ENCODE measurements at places on chromosomes 3 and 15. TPM values are rescaled to one million over a fixed set of nuclear protein-coding genes. Genes with fewer than 3 reads are reported as not detected.
A peak's percentile ranks its signal among the peaks of the same experiment; 100 is the strongest.

CLSTN2 gene
- total RNA-seq, result 3.0 TPM

DNA sequence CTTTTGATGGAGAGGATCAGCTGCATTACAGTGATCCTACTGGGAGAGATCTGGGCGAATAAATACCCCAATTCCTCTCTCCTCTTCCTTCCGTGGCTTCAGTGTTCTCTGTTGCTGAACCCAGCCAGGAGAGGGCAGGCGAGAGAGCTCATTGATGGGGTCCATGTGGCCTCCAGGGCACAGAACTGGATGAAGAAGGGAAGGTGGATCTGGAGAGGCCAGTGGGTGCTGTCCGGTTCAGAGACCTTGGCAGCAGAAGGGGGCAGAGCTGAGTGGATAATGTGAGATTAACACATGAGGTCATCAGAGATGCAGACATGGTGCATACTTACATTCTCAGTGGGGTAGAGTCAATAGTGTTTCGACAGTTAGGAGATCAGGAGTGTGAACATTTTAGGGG lies 193.6 kb downstream of the CLSTN2 start:
- H3K4me3 ChIP-seq, result no peak overlapping the region
- DNase-seq, result peak; percentile 67
- no peaks in the 10 kb centered on the region for H3K36me3 ChIP-seq
- H3K27ac ChIP-seq, result no peak overlapping the region

GRCh38 chr3:29690686-29691353 lies 409.9 kb downstream of the RBMS3 start:
- H3K4me3 ChIP-seq, result no peak overlapping the region
- H3K36me3 ChIP-seq, result no peaks in the 10 kb centered on the region
- no peaks in the 10 kb centered on the region for H3K27me3 ChIP-seq
- DNase-seq, result no peak

DNA sequence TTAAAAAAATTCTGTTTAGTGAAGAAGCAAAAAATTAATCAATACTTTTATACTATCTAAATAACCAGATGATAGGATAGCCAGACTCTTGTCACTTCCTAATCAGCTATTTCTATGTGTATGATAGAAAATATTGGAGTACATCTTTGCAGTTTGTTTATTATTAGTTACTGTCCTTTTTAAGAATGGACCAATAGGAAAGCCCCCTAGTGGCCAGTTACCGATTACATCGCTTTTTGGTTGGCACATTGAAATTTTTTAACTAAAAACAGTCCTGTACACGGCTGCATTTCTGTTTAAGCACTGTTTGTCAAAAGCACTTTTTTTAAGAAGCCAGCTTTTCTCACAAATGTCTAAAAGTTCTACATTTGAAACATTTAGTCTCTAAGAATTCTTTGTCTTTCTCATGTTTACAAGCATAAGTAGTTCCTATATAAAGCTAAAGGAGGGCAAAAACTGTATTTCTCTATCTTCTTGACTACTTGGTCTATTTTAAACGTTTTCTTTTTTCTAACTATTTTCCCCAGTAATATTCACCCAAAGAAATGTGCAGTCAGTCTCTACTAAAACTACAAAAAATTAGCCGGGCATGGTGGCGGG lies 253.2 kb upstream of the LRTM1 start:
- H3K4me1 ChIP-seq, result no peaks in the 10 kb centered on the region
- no peak overlapping the region for H3K27ac ChIP-seq
- no peaks in the 10 kb centered on the region for H3K36me3 ChIP-seq
- DNase-seq, result no peak

- no peaks in the 10 kb centered on the region for H3K36me3 ChIP-seq
- H3K27me3 ChIP-seq, result no peaks in the 10 kb centered on the region
- peak overlapping the region; percentile 65 for H3K4me3 ChIP-seq
- H3K27ac ChIP-seq, result peak overlapping the region; percentile 99
Observed at GRCh38 chr15:92807971-92808571, 92.1 kb upstream of the CHD2 start.

DNA sequence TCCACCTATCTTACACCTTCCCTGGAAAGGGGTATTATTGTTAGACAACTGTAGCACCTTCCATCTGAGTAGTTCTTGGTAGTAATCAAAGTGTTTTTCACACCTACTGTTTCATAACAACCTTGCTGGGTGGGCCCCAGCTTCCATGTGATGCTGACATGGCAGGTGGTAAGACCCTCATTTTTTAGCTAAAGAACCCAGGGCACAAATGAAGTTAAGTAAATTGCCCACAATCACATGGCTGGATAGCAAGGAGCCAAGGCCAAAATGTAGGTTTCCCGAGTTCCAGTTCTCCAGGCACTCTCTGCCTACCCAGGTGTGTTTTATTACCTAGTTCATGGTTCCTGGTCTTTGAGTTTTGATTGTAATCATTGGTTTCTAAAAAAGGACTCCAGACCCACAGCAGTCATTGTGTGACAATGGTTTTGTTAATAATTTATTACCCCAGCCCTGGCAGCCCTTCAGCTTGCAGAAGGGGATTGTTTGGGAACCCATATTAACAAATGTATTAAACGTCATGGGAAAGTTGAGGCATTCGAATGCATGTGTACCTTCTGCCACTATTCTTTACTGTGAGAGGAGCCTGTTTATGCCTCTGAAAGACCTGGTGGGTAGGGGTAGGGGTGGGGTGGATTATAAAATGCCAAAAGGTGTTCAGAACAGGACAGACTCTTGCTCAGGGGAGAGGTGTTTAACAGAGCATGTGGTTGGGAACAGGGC lies 222.2 kb upstream of the BHLHE40 start:
- no peaks in the 10 kb centered on the region for H3K36me3 ChIP-seq
- H3K4me3 ChIP-seq, result no peak overlapping the region
- no peak for DNase-seq
- peaks cover 6% of the 10 kb centered on the region for H3K4me1 ChIP-seq
- H3K27me3 ChIP-seq, result no peaks in the 10 kb centered on the region
- no peak overlapping the region for H3K27ac ChIP-seq

MAGI1 gene
- total RNA-seq, result 45.8 TPM

- H3K4me1 ChIP-seq, result no peaks in the 10 kb centered on the region
- no peak overlapping the region for H3K4me3 ChIP-seq
- H3K27ac ChIP-seq, result no peak overlapping the region
- no peaks in the 10 kb centered on the region for H3K27me3 ChIP-seq
- H3K36me3 ChIP-seq, result peaks cover 7% of the 10 kb centered on the region
Observed at GRCh38 chr15:81278306-81279029, 45.5 kb downstream of the STARD5 start.

- no peak for DNase-seq
- no peak overlapping the region for H3K4me3 ChIP-seq
- no peak overlapping the region for H3K27ac ChIP-seq
- no peaks in the 10 kb centered on the region for H3K4me1 ChIP-seq
- no peaks in the 10 kb centered on the region for H3K27me3 ChIP-seq
- no peaks in the 10 kb centered on the region for H3K36me3 ChIP-seq
Observed at GRCh38 chr3:40044487-40044886, 235.1 kb downstream of the MYRIP start.

ADCY5 gene
- 4.0 TPM for total RNA-seq

GRCh38 chr3:178352326-178353005 lies 183.8 kb upstream of the KCNMB2 start:
- H3K27ac ChIP-seq, result no peak overlapping the region
- no peaks in the 10 kb centered on the region for H3K27me3 ChIP-seq
- no peaks in the 10 kb centered on the region for H3K36me3 ChIP-seq
- DNase-seq, result no peak
- no peaks in the 10 kb centered on the region for H3K4me1 ChIP-seq
- H3K4me3 ChIP-seq, result no peak overlapping the region

DNA sequence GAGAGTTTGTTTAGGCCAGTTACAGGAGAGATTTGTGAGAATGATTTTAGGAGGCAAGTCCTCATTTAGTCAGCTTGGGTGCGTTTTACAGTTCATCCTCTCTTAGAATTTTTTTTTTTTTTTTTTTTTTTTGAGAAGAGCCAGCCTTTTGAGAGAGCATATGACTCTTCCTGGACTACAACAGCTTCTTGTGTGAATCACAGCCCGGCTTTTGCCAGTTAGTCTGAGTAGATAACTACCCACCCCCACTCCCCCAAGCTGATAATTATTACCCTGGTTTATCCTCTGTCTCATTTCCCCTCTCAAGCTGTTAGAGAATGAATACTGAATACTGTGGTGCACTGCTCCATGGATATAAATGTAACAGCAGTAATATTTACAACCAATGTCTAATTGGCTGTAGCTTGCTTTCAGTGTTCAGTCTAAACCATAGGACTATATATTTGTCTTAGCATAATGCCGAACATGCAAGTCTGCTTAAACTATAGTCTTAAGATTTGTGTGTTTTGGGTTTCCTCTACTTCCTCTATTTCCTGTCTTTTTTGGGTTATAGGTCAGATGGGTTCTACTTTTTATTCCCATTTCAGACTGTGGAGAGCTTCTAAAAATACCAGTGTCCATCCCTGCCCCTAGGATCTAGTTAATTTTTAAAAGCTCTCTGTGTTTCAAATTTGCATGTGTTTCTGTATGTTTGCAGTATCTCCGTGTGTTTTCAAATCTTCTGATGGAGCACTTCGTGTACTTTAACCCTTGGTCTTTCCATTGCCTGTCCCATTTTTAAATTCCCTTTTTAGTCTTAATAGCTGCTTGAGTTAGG lies 8.0 kb downstream of the CHD2 start:
- peak overlapping the region; percentile 99 for H3K27ac ChIP-seq
- H3K27me3 ChIP-seq, result no peaks in the 10 kb centered on the region
- peaks cover 6% of the 10 kb centered on the region for H3K36me3 ChIP-seq

DNA sequence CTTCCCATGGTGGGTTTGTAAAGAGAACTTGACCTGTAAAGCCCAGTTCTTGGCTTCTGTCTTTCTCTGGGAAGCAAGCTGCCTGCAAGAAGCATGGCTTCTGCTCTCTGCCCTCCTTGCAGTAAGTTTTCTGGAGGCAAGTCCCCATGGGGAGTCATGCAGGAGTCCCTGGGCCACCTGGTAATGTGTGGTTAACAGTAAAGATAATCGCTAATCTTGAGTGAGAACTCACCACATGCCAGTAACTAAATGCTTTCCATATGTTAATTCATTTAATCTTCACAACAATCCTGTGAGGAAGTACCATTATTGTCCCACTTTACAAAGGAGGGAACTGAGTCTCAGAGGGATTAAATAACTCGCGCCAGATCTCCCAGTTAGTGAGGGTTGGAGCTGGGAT lies 4.2 kb downstream of the CAPN3 start:
- no peak overlapping the region for H3K27ac ChIP-seq
- no peaks in the 10 kb centered on the region for H3K27me3 ChIP-seq
- DNase-seq, result no peak
- H3K4me3 ChIP-seq, result no peak overlapping the region

SOX14 gene
- not detected for total RNA-seq

ARNT2 gene
- 12.9 TPM for total RNA-seq

DNA sequence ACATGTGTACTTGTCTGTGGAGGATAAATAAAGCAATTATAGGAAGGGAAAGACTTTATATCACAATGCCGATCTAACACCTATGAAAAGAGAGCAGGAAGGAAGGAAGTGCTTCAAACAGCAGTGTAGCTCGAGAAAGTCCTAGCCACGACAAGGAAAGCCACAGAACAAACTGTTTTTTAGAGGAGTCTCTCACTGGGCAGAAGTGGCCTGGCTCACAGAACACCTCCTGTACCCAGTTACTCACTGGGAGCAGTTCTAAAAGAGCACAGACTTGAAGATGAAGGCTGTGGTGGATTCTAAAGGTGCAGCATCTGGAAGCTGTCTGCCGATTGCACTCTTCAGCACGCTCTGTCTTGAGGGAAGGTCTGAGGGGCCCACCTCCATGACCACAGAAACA lies 248.8 kb upstream of the ATP11B start:
- H3K36me3 ChIP-seq, result no peaks in the 10 kb centered on the region
- no peaks in the 10 kb centered on the region for H3K27me3 ChIP-seq
- no peak overlapping the region for H3K27ac ChIP-seq
- H3K4me3 ChIP-seq, result no peak overlapping the region
- H3K4me1 ChIP-seq, result no peaks in the 10 kb centered on the region

CFAP161 gene
- 1.3 TPM for total RNA-seq

DNA sequence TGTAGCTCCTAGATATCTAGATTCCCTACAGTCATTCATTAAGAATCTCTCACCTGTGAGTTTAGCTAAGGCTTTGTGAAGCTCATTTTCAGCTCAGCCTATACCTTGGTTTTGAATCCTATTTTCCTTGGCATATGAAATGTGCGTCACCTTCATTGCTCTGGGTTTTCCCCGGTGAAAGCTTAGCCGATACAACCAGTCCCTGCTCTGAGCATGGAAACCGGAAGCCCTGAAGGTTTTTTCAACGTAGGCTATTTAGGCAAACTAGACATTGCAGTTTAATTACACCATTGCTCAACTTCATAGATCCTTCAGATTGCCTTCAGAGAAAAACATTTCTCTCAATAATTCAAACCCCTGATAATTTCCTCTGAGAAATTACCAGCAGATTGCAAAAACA lies 206.8 kb upstream of the TPRG1 start:
- no peak overlapping the region for H3K27ac ChIP-seq
- H3K4me3 ChIP-seq, result no peak overlapping the region
- no peaks in the 10 kb centered on the region for H3K36me3 ChIP-seq
- no peaks in the 10 kb centered on the region for H3K4me1 ChIP-seq

GRCh38 chr15:40543082-40543481 lies 21.8 kb downstream of the CCDC32 start:
- no peak for DNase-seq
- H3K27ac ChIP-seq, result no peak overlapping the region
- H3K4me1 ChIP-seq, result no peaks in the 10 kb centered on the region
- H3K27me3 ChIP-seq, result no peaks in the 10 kb centered on the region

DNA sequence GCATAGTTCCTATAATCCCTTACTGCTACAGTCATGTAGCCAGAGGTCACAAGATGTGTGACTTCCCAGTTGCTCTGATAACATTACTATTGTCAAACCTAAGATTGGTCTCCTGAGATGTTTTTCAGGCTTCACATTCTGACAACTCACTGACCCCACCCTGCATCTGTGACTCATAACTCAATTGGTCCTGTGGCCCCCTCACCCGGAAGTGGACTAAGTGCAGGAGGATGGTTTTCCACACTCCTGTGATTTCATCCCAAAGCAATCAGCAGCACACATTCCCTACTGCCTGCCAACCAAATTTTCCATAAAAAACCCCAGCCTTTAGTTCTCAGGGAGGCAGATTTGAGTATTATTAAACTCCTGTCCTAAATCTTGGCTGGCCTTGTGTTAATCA lies 564.9 kb upstream of the ZNF385D start:
- H3K4me3 ChIP-seq, result no peak overlapping the region
- DNase-seq, result no peak
- no peaks in the 10 kb centered on the region for H3K36me3 ChIP-seq
- H3K4me1 ChIP-seq, result no peaks in the 10 kb centered on the region
- H3K27me3 ChIP-seq, result no peaks in the 10 kb centered on the region

- H3K36me3 ChIP-seq, result no peaks in the 10 kb centered on the region
- no peaks in the 10 kb centered on the region for H3K4me1 ChIP-seq
- H3K27me3 ChIP-seq, result no peaks in the 10 kb centered on the region
- no peak overlapping the region for H3K27ac ChIP-seq
- DNase-seq, result no peak
Observed at GRCh38 chr3:170835336-170835735, 34.7 kb downstream of the RPL22L1 start.

DLEC1 gene
- total RNA-seq, result 2.7 TPM
